Activated CD8-positive, alpha-beta memory T cell treated with anti-CD3 and anti-CD28 coated beads, Interleukin-2, amount 10 ng/mL, durations not matched to agents 7 days and 5 days (primary cell): ENCODE measurements at places on chromosomes 5 and 9.

- DNase-seq = peak; percentile 83
These were observed at the start of gene RABL6 for GRCh38 chr9:136807281-136808074. TSS of gene RABL6 (plus strand) at chr9:136807948. CDS start at chr9:136808197, 249 bp downstream.

GRCh38 chr9:21104787-21105186 lies 27.0 kb upstream of the IFNB1 start:
- no peak for DNase-seq

GRCh38 chr9:125189011-125189360 lies 617 bp downstream of the PPP6C start:
- peak; percentile 58 for DNase-seq

- DNase-seq = no peak
These were observed 69.0 kb upstream of the TNFAIP8 start for GRCh38 chr5:119286511-119287488.
